ENCODE measurements at places on chromosomes 16 and 17. TPM values are rescaled to one million over a fixed set of nuclear protein-coding genes. Genes with fewer than 3 reads are reported as not detected.

GRCh38 chr16:72109966-72110530, 16.4 kb downstream of the DHX38 start:
- no peak overlapping the region for H3K27ac ChIP-seq
- no peak overlapping the region for H3K4me3 ChIP-seq
- DNase-seq = no peak
- H3K27me3 ChIP-seq = no peaks in the 10 kb centered on the region
- no peaks in the 10 kb centered on the region for H3K4me1 ChIP-seq

Gene C16orf54
- total RNA-seq = 139 TPM

DNA sequence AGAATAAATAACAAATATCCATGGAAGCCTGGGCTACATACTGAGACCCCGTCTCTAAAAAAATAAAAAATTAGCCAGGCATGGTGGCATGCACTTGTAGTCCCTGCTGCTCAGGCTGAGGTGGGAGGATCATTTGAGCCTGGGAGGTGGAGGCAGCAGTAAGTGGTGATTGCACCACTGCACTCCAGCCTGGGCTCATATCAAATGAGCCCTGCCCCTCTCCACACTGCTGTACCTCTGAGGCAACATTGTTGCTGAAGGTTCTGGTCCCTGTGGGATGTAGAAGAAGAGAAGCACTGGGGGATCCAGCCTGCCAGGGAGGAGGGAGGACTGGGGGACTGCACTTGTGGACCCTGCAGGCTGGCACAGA, 11.4 kb upstream of the ARHGAP23 start:
- no peak for DNase-seq
- no peaks in the 10 kb centered on the region for H3K36me3 ChIP-seq
- H3K27ac ChIP-seq = no peak overlapping the region
- H3K4me3 ChIP-seq = no peak overlapping the region
- H3K27me3 ChIP-seq = peaks cover 17% of the 10 kb centered on the region
- peaks cover 9% of the 10 kb centered on the region for H3K4me1 ChIP-seq

GRCh38 chr17:47305302-47305923, 18.3 kb upstream of the EFCAB13 start:
- H3K36me3 ChIP-seq = no peaks in the 10 kb centered on the region
- no peaks in the 10 kb centered on the region for H3K27me3 ChIP-seq
- peaks cover 14% of the 10 kb centered on the region for H3K4me1 ChIP-seq
- H3K4me3 ChIP-seq = no peak overlapping the region

DNA sequence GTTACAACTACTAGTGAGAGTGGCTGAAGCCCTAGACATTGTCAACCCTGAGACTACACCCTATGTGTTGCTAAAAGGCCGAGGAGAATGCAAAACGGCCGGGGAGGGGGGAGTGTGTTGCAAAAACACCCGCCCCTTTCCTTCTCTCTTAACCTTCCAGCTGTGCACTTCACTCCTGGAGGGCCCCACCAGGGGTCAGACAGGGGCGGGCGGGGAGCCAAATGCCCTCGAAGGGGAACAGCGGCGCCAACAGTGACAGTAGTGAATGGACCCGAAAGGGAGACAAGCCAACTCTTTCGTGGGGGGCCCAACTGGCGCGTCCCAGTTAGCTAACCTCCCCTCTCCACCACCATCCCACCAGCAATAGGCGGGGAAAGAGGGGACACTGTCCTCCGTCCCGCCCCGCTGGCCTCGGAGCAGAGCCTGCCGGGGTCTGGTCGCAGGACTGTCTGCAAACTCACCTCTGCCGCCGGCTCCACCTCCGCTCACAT, 352 bp downstream of the MARF1 start:
- H3K27ac ChIP-seq = peak overlapping the region; percentile 91
- H3K4me3 ChIP-seq = peak overlapping the region; percentile 95
- H3K4me1 ChIP-seq = peaks cover 52% of the 10 kb centered on the region
- peak; percentile 92 for DNase-seq

DNA sequence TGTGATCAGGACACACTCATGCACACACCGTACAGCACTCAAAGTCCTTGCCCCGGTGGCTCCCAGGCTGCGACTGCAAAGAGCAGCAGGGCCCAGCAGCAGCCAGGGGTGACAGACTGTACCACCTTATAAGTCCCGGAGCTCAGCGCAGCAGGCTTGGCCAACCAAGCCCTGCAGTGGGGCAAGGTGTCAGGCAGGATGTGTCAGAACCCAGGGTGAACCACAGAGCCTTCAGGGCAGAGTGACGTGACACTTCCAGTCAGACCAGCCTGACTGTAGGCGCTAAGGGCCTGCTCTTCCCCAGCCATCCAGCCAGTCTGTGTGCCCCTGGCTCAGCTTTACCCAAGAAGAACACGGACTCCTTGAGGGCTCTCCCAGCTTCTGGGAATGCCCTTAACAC, 204.1 kb downstream of the COPRS start:
- H3K4me1 ChIP-seq = no peaks in the 10 kb centered on the region
- H3K27ac ChIP-seq = no peak overlapping the region
- no peak for DNase-seq
- H3K36me3 ChIP-seq = no peaks in the 10 kb centered on the region
- no peak overlapping the region for H3K4me3 ChIP-seq
- H3K27me3 ChIP-seq = no peaks in the 10 kb centered on the region

Gene NT5C3B
- 20.9 TPM for total RNA-seq

Gene SULT1A4
- 3.8 TPM for total RNA-seq

Gene SDK2
- total RNA-seq = 2.2 TPM

- no peak for DNase-seq
- no peaks in the 10 kb centered on the region for H3K27me3 ChIP-seq
- no peak overlapping the region for H3K4me3 ChIP-seq
Observed at GRCh38 chr16:835373-835772, 34.8 kb upstream of the GNG13 start.

DNA sequence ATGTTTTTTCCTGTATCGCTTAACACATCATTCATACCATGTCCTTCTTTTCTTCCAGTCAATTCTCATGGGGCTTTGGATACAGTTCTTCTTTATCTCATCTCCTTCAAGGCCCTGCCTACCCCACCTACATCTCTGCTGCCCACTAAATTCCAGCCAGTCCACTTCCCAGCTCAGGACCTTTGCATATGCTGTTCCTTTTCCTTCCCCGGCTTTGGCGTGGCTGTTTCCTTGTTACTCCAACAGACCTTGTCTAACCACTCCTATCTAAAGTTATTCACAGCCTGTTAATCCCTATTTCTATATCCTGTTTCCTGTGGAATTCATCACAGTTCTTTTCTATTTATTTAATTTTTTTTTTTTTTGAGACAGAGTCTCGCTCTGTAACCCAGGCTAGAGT, 6.6 kb upstream of the STAT3 start:
- H3K4me1 ChIP-seq = peaks cover 6% of the 10 kb centered on the region
- H3K4me3 ChIP-seq = no peak overlapping the region
- no peak overlapping the region for H3K27ac ChIP-seq
- DNase-seq = no peak
- no peaks in the 10 kb centered on the region for H3K36me3 ChIP-seq

Gene TERB1
- 0.83 TPM for total RNA-seq

GRCh38 chr16:86431540-86431939, 78.8 kb upstream of the FOXF1 start:
- no peaks in the 10 kb centered on the region for H3K36me3 ChIP-seq
- no peak for DNase-seq
- H3K4me1 ChIP-seq = no peaks in the 10 kb centered on the region
- no peak overlapping the region for H3K27ac ChIP-seq
- H3K27me3 ChIP-seq = no peaks in the 10 kb centered on the region

Gene SKAP1
- 83.4 TPM for total RNA-seq

GRCh38 chr17:82267575-82268379, 5.7 kb downstream of the CSNK1D start:
- DNase-seq = no peak
- H3K4me3 ChIP-seq = no peak overlapping the region
- no peaks in the 10 kb centered on the region for H3K27me3 ChIP-seq

- H3K4me3 ChIP-seq = no peak overlapping the region
- no peak for DNase-seq
- no peaks in the 10 kb centered on the region for H3K36me3 ChIP-seq
- H3K27ac ChIP-seq = no peak overlapping the region
- no peaks in the 10 kb centered on the region for H3K27me3 ChIP-seq
Observed at GRCh38 chr16:52492789-52493357, 54.1 kb downstream of the TOX3 start.

GRCh38 chr17:83170571-83171260, 91.3 kb downstream of the METRNL start:
- H3K27ac ChIP-seq = no peak overlapping the region
- H3K36me3 ChIP-seq = no peaks in the 10 kb centered on the region
- H3K4me1 ChIP-seq = no peaks in the 10 kb centered on the region
- no peaks in the 10 kb centered on the region for H3K27me3 ChIP-seq

Gene CLDN7
- total RNA-seq = 1.0 TPM

GRCh38 chr16:15701975-15702970, 52.2 kb downstream of the NDE1 start:
- H3K36me3 ChIP-seq = peaks cover 42% of the 10 kb centered on the region
- no peak overlapping the region for H3K4me3 ChIP-seq
- H3K27ac ChIP-seq = no peak overlapping the region
- H3K27me3 ChIP-seq = no peaks in the 10 kb centered on the region
- no peak for DNase-seq

DNA sequence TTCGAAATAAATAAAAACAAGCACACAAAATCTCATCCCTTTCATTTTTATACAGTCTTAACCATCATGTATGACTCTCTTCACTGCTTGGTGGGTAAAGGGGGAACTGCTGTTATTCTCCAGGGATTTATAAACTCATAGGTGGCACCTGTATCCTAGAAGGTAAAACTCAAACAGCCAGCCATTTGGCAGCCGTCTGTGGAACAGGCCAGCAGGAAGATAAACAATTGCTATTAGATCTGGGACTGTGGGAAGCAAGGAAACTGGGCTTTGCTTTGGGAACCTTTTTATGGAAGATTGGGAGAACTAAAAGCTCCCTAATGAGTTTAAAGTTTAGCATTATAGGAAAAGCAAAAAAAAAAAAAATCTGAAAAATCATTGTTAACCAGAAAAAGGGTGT, 126.0 kb downstream of the TANGO6 start:
- H3K4me1 ChIP-seq = no peaks in the 10 kb centered on the region
- H3K27me3 ChIP-seq = no peaks in the 10 kb centered on the region
- no peak overlapping the region for H3K27ac ChIP-seq
- DNase-seq = no peak
- no peaks in the 10 kb centered on the region for H3K36me3 ChIP-seq
- no peak overlapping the region for H3K4me3 ChIP-seq

All from CD4-positive, alpha-beta memory T cell (primary cell).